ENCODE measurements at places on chromosomes 4 and X. TPM values are rescaled to one million over a fixed set of nuclear protein-coding genes. Genes with fewer than 3 reads are reported as not detected.

TMSB15A gene
- total RNA-seq, result not detected

FREM3 gene
- total RNA-seq, result not detected

PDE6B gene
- total RNA-seq, result not detected

GBA3 gene
- 0.26 TPM for total RNA-seq

DNA sequence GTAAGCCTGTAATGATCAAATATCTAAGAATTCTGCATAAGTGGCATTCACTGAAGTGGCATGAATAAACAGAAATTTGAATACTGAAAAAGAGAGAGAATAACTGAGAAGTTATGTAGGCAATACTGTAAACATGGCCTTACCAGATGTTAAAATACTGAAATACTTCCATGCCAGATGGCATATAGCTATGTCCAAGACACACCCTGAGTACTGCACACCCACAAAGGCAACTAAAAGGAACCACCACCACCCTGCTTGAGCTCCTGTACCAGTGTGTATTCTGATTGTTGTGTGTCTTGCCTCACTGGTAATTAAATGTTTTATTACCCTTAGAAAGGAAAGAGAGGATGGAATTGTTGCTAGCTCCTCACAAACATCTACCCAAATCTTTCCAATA lies 192.1 kb downstream of the ADAMTS3 start:
- H3K4me3 ChIP-seq, result no peak overlapping the region
- H3K36me3 ChIP-seq, result no peaks in the 10 kb centered on the region
- no peak overlapping the region for H3K27ac ChIP-seq
- no peaks in the 10 kb centered on the region for H3K4me1 ChIP-seq
- H3K27me3 ChIP-seq, result no peaks in the 10 kb centered on the region
- DNase-seq, result no peak

DNA sequence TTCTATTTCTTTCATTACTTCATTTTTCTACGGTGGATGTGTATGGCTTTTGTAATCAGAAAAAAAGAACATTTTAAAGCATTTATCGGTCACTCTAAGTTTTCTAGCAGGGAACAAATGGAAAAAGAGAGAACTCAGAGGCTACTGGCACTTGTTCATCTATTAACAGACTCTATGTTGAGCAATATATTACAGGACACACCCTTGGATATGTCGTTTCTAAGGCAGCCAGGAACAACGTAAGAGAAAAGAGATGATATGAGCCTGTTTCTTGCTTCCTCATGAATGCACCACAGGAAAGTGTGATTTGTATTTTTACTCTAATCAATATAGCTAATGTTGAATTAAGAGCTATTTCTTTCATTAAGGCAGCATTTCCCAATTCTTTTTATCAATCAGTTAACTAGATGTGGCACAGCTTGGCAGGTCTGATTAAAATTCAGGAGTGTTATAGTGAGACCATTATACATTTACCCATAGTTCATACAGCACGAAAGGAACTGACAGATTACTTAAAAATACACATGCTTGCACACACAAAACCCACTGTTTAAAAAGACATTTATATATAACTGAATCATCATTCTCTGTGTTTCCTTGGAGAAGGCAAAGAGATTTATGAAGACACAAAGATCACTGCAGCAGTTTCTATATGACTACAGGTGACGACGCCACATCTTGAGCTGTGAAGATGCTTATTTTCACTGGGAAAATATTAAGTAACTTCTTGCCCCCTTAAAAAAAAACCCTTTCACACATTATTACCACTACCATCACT lies 13.0 kb downstream of the RAB9B start:
- DNase-seq, result no peak
- H3K4me1 ChIP-seq, result no peaks in the 10 kb centered on the region
- H3K27ac ChIP-seq, result no peak overlapping the region
- H3K36me3 ChIP-seq, result no peaks in the 10 kb centered on the region
- no peak overlapping the region for H3K4me3 ChIP-seq

DNA sequence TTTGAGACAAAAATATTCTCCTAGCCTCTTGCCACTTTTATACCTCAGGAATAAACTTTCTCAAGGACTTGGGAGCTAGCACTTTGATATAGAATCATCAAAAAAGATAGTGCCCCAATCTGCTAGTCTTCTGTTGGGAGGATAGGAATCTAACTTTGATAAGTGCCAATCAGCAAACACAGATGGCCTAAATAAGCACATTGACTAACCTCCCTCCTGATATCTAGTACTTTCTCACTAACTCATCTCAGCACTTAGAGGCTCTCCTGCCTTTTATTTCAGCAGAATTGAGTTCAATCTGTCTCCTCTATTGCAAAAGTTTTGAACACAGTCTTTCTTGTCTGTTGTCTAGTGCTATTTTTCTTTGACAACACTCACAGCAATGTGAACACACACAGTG lies 798.4 kb upstream of the FTHL17 start:
- no peak overlapping the region for H3K4me3 ChIP-seq
- no peak overlapping the region for H3K27ac ChIP-seq
- no peaks in the 10 kb centered on the region for H3K27me3 ChIP-seq
- no peak for DNase-seq
- H3K36me3 ChIP-seq, result no peaks in the 10 kb centered on the region

GRCh38 chr4:72641611-72642010 lies 72.6 kb upstream of the ADAMTS3 start:
- H3K4me3 ChIP-seq, result no peak overlapping the region
- H3K27me3 ChIP-seq, result no peaks in the 10 kb centered on the region
- no peaks in the 10 kb centered on the region for H3K36me3 ChIP-seq
- H3K27ac ChIP-seq, result no peak overlapping the region
- no peaks in the 10 kb centered on the region for H3K4me1 ChIP-seq

DNA sequence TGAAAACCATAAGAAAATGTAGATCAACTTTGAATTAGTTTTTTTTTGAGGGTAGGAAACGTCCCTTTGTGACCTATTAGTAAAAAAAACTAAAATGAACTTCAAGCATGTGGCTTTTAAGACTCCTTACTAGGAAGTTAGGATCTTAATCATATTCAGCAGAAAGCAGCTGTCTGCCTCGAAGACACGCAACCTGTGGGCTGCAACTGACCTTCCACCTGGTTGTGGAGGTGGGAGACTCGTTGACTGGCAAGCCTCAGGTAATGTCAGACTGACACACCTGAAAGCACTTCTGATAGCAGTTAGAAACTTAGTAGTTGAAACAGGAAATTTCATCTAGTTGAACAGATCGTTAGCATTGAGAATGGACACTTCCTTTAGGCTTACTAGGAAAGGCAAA lies 37.4 kb downstream of the CCNG2 start:
- no peaks in the 10 kb centered on the region for H3K27me3 ChIP-seq
- H3K4me1 ChIP-seq, result no peaks in the 10 kb centered on the region
- DNase-seq, result no peak
- no peak overlapping the region for H3K4me3 ChIP-seq
- no peak overlapping the region for H3K27ac ChIP-seq
- no peaks in the 10 kb centered on the region for H3K36me3 ChIP-seq

GRCh38 chr4:128862608-128863311 lies 53.3 kb downstream of the JADE1 start:
- H3K36me3 ChIP-seq, result peaks cover 29% of the 10 kb centered on the region
- DNase-seq, result no peak
- H3K4me3 ChIP-seq, result no peak overlapping the region
- H3K27me3 ChIP-seq, result no peaks in the 10 kb centered on the region
- no peak overlapping the region for H3K27ac ChIP-seq

GRCh38 chrX:129842510-129843208 lies 1.0 kb downstream of the ZDHHC9 start:
- H3K4me3 ChIP-seq, result peak overlapping the region; percentile 46
- no peak overlapping the region for H3K27ac ChIP-seq
- H3K4me1 ChIP-seq, result peaks cover 16% of the 10 kb centered on the region
- DNase-seq, result peak; percentile 56

Measured in body of pancreas (tissue), 4 donors.